Astrocyte of the cerebellum (primary cell): ENCODE measurements at places on chromosomes 12 and 14.

DNA sequence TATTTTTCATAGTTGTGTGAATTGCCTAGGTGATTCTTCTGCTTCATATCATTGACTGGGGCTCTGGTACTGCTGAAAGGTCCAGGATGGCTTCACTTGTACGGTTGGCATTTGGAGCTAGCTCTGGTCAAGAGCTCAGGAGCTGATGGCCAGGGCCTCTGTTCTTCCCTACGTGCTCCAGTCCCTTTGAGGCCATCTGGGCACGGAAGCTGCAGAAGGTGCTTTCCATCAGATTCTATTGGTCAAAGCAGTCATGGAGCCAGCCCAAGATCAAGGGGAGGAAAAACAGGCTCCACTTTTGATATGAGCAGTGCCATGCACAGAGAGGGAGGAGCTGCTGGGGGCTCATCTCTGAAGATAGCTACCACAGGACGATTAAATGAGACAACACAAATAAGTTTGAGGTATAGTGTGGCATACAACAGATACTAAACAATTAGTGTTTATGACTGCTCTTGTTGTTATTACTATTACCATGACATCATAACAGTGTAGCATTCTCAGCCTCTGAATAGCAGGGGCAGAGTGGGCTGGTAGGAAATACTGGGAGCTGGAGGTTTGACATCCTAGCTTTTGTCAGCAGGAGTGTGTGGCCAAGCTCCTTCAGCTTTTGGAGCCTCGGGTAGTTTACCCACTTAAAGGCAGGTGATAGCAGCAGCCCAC, 10.4 kb downstream of the KRT83 start:
- DNase-seq = no peak

DNA sequence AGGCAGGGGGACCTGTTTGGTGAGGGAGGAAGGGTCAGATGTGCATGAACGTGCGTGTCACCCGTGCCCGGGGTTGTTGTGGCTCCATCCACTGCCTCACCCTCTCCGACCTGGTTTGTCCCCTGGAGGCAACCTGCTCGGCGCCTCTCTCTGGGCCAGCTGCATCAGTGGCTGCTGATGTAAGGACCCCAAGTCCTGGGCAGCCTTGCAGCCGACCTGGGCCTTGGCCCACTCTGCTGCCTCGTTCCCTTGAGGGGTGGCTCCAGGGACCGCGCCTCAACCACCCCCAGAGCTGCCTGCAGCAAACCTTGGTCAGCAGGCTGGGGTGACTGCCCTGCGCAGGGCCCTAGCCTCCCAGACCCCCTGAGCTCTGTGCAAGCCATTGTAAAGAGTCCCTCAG, 351.7 kb downstream of the TMEM121 start:
- no peak for DNase-seq

GRCh38 chr12:52086366-52086765, 6.9 kb downstream of the SMIM41 start:
- no peak for DNase-seq

DNA sequence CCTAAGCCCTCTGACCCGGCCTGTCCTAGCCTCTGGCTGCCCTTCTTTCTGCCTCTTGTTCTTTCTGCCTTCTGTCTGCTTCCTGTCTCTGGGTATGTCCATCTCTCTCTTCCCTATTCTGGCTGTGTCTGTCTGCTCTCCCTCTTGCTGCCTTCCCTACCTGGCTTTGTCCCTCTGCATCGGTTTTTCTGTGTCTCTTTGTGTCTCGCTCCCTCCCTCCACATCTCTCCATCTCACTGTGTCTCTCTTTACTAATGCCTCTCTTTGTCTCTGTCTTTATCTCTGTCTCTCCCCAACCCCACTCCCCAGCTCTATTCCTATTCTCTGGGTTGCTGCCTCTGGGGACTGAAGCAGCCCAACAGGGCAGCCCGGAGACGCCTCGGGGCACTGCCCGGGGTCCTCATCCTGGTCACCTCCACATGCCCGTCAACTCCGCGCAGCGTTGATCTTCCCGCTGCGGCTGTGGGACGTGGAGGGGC, 10.1 kb downstream of the SHMT2 start:
- no peak for DNase-seq

GRCh38 chr14:36588788-36589187, 6.4 kb upstream of the NKX2-8 start:
- no peak for DNase-seq

DNA sequence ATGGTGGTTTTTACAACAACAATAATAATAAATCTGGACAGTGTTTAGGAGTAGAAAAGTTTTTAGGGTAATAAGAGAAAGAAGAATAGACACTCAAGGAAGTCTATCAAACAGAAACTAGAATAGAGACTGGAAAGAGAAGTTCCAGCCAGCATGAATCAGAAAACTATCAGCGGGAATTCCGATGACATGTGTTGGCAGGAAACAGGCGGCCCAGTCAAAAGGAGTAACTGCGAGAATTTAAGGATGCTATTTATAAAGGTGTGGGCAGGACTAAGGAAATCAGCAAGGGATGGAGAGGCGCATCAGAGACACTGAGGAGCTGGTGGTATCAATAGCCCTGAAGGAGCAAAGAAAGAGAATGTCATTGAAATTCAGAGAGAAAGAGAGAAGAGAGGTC, 89.9 kb downstream of the TBX5 start:
- peak; percentile 4 for DNase-seq

GRCh38 chr12:58321414-58321813, 380.0 kb downstream of the ATP23 start:
- no peak for DNase-seq

GRCh38 chr12:122835750-122836026, 431 bp downstream of the HIP1R start:
- DNase-seq = no peak

DNA sequence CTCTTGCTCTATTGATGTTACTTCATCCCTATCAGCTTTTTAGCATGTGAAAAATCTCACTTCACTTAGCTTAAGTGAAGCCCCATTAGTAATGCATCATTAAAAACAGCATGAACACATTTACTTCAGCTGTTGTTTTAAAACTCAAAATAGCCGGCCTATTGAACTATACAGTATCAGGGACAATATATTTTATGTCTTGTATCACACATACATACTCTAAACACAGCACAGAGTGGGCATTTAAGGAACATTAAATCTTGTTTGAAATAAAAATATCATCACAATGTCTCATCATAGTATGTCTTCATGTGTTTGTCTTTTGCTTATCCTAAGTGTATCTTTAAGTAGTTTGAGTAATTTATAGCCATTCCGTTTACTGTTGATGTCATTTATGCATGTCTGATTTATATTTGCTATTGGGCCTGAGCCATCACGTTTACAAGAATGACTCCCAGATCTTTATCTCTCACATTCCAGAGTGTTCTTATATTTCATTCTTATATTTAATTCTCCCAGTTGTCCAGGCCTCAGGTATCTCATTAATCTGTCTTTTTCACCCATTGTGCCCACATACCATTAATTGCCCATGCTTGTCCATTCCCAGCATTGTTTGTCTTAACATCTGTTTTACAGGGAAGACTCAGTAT, 57.5 kb downstream of the ARHGAP5 start:
- peak; percentile 18 for DNase-seq

- DNase-seq = no peak
Observed at GRCh38 chr12:84464616-84465015, 448.0 kb downstream of the SLC6A15 start.

DNA sequence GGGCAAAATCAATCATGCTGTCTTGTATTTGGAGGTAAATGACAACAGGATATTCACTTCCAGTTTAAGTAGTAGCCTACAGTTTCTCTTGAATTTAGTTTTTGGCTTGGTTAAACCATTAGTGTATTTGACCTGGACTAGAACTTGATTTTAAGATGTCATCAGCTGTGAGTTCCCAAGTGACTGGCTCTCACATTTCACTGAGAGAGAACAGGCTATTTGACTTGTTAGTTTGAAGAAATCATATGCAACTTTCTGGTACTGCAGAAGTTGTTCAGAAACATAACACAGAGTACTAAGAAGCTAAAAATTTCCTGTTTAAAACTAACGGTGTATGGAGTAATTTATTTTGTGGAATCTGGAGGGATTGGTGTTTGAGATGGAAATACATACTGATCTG, 22.3 kb downstream of the MNAT1 start:
- no peak for DNase-seq

DNA sequence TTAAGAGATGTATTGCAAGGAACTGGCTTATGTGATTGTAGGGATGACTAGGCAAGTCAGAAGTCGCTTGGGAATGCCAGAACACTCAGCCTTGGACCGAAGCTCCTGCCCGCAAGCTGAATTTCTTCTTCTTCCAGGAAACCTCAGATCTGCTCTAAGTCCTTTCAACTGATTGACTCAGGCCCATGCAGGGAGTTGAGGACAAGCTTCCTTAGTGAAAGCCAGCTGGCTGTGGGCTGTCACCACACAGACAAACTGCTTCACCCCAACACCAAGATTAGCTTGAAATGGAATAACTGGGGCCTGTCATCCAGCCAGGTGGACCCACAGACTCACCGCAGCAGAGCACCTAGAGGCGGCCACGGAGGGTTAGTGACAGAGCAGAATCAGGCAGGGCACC, 24.7 kb downstream of the BDKRB2 start:
- DNase-seq = no peak

- DNase-seq = no peak
Observed at GRCh38 chr12:59938190-59938962, 342.5 kb downstream of the SLC16A7 start.

GRCh38 chr14:102471921-102472790, 37.4 kb downstream of the ANKRD9 start:
- DNase-seq = no peak

DNA sequence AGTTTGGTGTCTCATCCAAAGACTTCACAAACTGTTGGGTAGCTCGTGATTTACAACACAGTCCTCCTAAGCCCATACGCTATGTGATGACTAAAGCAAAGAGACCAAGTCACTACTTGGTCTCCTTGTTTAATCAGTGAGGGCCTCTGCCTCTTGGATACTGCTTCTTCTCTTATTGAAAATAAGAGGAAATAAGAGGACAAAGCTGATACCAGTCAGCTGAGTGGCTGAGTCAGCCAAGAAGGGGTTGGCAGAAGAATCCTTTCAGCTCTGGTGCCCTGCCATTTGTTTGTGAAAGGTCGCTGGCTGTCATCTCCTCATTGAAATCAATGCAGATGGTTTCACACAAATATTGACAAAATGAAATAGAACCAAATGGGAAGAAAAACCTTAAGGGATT, 67.5 kb upstream of the SLC35F4 start:
- no peak for DNase-seq

GRCh38 chr12:97275728-97276590, 186.6 kb upstream of the RMST start:
- DNase-seq = no peak

GRCh38 chr14:48580692-48581091, 905.3 kb upstream of the MDGA2 start:
- no peak for DNase-seq

DNA sequence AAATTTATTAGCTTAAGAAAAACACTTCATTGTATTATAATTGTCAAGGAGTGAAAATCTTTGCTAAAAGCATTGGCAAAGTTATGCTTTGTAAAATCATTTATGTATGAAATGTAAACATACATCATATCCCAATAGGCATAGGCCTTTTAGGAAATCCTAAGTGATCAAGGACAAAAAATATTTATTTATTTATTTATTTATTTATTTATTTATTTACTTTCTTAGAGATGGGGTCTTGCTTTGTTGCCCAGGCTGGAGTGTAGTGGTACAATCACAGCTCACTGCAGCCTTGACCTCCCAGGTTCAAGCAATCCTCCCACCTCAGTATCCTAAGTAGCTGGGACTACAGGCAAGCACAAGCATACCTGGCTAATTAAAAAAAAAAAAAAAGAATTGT, 32.0 kb upstream of the DLGAP5 start:
- no peak for DNase-seq

DNA sequence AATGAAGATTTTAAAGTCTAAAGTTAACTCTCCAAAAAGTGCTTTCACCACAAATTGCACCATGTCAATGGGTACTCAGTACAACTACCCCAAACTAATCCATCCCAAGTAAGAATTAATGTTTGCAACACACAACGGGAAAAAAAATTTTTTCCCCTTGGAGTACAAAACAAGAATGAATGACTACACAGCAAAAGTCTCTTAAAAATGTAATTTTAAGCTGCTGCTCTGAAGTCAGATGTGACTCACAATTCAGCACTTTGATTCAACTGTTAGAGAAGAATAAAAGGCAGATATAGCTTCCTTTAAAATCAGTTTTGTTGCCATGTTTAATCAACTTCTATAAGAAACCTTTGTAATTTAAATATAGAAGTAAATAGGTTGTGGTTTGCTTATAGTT, 42.5 kb upstream of the VPS33A start:
- no peak for DNase-seq

- no peak for DNase-seq
Observed at GRCh38 chr14:64467101-64467500, 1.8 kb downstream of the AKAP5 start.

DNA sequence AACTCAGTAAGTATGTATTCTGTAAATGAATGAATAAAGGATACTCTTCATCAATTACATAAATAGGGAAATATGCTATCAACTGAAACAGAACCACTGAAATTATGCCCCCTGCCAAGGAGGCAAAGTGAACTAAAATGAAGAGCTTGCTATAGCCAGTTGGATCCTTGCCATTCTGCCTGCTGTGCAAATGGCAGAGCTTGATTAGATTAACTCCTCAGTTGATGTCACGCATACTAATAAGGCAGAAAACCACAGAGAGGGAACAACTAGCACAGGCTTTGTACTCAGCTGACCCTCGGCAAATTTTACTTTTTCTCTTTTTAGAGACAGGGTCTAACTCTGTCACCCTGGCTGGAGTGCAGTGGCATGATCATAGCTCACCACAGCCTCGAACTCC, 36.7 kb upstream of the FERMT2 start:
- peak; percentile 57 for DNase-seq

DNA sequence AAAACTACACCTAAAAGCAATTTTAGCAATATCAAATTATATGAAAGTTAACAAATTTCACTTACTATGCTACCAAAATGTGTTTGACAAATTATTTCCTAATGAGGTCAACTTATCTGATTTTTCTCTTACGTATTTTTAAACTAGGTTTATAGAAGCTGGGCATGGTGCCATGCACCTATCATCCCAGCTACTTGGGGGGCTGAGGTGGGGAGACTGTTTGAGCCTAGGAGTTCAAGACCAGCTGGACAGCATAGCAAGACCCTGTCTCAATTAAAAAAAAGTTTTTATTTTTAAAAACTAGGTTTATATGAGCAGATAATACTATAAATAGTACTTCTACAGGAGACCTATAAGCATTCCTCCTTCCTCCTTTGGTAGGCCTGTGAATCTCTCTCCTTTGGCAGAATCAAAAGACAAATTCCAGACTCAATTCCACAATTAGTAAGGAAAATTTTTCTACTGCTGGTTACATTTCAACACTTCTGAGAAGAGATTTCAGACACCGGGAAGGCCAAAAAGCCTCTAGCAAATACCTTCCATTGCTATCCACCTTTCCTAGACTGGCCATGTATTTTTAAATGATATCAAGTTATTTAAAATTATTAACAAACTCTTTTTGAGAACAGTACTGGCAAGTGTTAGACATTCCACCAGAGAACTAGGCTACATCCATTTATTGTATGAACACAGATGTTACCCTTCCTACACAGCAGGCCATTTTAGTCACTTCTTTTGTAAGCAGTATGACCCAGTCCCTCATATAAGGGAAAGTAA, 34.4 kb downstream of the CDK17 start:
- no peak for DNase-seq

GRCh38 chr14:96987086-96987474, 189.9 kb downstream of the VRK1 start:
- no peak for DNase-seq
